ENCODE measurements at places on chromosomes 5 and 9. TPM values are rescaled to one million over a fixed set of nuclear protein-coding genes. Genes with fewer than 3 reads are reported as not detected.

- peak; percentile 59 for DNase-seq
- no peak overlapping the region for H3K27ac ChIP-seq
- no peaks in the 10 kb centered on the region for H3K36me3 ChIP-seq
- H3K27me3 ChIP-seq = no peaks in the 10 kb centered on the region
- H3K4me1 ChIP-seq = peaks cover 45% of the 10 kb centered on the region
- H3K4me3 ChIP-seq = no peak overlapping the region
Measured at GRCh38 chr5:107937204-107937603, 266.5 kb upstream of the EFNA5 start.

Gene TSSK1B
- 0.52 TPM for total RNA-seq

DNA sequence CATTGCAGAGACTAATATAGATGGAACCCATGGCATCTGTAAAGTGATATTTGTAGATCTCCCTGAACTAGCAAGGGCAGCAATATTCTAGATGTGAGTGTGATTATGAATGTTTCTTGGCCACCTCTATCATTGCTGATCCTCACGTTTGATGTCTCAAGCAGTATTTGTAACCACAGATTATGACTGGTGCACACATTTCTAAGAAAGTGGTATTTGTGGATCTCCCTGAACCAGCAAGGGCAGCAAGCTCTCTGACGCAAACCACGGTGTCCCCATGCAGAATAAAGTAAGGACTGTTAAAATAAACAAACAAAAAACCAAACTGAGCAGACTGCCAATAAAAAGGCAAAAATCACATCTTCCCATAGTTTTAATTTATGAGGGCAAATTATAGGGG lies 301.3 kb downstream of the CSNK1G3 start:
- H3K36me3 ChIP-seq = no peaks in the 10 kb centered on the region
- peaks cover 68% of the 10 kb centered on the region for H3K4me1 ChIP-seq
- H3K27ac ChIP-seq = no peak overlapping the region
- no peak for DNase-seq

Gene EFNA5
- total RNA-seq = 7.5 TPM

DNA sequence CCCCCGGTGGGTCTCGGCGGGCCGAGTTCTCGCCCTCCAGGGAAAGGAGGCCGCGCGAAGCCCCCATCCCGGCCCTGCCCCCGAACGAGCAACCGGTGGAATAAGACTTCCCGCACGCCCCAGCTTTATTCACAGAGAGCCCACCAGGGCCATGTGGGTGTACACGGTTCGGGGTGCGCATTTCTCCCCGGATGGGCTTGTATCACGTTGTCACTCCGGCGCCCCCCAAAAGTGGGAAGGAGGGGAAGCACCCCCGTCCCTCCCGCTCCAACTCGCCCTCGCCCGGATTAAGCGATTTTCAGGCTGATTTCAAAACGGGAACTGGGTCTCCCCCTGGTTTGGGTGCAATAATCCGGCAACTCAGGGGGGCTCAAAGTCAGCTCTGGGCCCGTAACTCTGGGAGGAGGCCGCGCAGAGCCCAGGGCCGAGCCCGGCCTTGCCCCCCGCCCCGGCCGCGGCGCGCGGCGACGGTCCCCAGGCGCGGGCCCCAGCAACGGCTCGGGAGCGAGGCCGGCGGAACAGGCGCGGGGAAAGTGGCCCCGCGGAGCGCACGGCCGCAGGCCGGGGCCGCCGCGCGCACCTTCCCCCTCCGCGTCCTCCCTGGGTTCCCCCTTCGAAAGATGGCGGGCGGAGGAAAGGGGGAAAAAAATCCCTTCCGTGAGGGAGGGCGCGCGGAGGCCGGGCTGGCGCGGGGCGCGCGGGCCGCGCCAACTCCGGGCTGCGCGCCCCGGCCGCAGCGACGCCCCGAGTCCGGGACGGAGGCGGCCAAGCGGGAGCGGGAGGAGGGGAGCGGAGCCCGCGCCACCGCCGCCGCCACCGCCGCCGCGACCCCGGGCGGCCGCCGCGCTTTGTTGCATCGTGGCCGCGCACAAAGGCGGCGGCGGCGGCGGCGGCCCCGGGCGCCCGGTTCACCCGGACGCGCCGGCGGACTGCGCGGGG lies 644 bp downstream of the BRD3 start:
- no peak overlapping the region for H3K27ac ChIP-seq

DNA sequence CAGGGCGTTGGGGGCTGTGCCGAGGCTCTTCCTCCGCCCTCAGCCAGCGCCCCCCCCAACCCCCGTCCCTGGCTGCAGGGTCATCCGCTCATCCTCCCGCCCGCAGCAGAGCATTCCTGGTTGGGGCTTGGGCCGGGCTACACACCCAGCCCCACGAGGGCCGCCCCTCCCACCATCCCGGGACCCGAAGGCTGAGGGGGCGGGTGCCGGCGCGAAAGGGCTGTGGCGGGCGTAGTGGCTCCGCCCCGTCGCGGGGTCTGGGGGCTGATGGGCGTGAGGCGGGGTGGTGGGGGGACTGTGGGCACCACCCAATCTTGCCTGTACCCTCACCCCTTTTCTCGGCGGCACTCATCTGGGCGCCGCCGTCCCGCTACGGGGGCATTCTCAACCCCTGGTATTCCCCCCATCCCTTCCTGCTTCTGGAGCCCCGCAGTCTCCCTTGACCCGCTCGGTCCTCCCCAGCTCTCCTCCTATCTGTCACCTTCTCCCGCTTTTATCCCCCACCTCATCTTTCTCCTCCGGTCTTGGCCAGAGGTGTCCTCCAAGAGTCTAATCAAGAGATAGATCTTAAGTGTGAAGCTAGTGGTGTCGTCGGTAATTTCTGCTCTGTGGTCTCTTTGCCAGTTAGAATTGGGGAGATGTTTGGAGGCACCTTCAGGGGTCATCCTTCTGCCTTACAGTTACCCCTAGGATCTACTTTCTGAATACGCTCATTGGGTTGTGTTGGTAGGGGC lies 1.6 kb downstream of the FER start:
- no peaks in the 10 kb centered on the region for H3K36me3 ChIP-seq
- peak overlapping the region; percentile 72 for H3K4me3 ChIP-seq

- no peak overlapping the region for H3K4me3 ChIP-seq
- H3K4me1 ChIP-seq = no peaks in the 10 kb centered on the region
Measured at GRCh38 chr5:669842-670395, 23.2 kb downstream of the TPPP start.

DNA sequence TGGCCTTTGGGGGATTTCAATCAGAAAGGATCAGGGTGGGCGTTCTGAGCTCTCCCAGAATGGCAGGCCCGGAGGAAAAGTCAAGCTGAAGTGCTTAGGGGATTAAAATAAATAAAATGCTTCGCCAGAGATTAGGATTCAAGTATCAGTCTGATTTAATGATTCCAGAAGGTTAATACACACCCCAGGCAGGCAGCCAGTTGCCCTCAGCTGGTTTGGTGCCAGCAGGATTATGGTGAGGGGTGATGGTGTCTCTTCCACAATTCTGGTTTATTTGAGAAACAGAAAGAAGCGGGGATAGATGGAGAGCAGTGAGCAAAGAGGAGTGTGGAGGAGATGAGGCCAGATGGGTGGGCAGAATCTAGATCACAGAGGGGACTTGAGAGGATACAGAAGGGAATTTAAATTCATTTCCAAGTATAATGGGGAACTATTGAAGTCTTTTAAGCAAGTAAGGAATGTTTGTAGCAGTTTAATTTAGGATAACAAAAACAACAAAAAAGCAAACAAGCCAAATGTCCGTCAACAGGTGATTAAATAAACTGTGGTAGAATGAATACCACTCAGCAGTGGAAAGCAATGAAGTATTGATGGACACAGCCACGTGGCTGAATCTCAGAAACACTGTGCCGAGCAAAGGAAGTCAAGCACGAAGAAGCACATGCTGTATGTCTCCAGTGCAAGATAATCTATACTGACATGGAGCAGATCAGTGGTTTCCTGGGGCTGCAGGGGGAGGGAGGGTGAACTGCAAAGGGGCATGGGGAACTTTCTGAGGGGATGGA lies 297.7 kb downstream of the MSX2 start:
- H3K27me3 ChIP-seq = no peaks in the 10 kb centered on the region
- H3K4me3 ChIP-seq = no peak overlapping the region
- H3K27ac ChIP-seq = no peak overlapping the region
- H3K4me1 ChIP-seq = no peaks in the 10 kb centered on the region
- peaks cover 5% of the 10 kb centered on the region for H3K36me3 ChIP-seq
- no peak for DNase-seq

DNA sequence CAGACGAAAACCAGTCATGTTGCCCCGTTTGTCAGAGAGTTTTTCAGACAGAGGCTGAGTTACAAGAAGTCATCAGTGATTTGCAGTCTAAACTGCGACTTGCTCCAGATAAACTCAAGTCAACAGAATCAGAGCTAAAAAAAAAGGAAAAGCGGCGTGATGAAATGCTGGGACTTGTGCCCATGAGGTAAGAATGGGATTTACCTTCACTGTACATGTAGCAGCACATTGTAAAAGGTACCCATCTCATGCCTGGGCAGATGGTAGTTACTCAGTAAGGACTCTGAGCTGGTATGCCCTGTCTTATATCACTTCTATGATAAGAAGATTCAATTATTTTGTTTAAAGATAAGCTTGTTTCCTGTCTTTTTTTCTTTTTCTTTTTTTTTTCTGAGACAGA lies 38.8 kb downstream of the RAD50 start:
- peaks cover 16% of the 10 kb centered on the region for H3K36me3 ChIP-seq
- H3K4me1 ChIP-seq = no peaks in the 10 kb centered on the region
- H3K27ac ChIP-seq = no peak overlapping the region
- H3K4me3 ChIP-seq = no peak overlapping the region
- DNase-seq = no peak

DNA sequence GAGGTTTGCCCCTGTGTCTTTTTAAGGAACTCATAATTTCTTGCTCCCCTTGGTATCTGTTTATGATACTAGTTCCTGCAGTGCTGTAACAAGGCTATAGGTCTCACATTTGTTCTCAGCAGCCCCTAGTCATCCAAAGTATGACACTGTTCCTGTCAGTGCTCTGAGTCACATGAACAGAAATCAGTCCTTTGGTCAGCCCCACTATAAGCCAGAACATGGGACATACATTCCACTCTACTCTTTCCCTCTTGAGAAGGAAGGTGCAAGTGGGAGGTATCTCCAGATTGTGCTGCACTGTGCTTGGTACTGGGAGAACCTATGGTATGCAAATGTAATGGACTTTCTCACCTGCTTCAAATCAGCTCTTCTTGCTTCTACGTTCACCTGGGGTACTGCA lies 87.0 kb downstream of the IARS1 start:
- H3K27me3 ChIP-seq = no peaks in the 10 kb centered on the region
- H3K27ac ChIP-seq = no peak overlapping the region
- H3K36me3 ChIP-seq = peaks cover 28% of the 10 kb centered on the region
- no peak overlapping the region for H3K4me3 ChIP-seq
- DNase-seq = no peak
- no peaks in the 10 kb centered on the region for H3K4me1 ChIP-seq

Gene UCK1
- 34.6 TPM for total RNA-seq

DNA sequence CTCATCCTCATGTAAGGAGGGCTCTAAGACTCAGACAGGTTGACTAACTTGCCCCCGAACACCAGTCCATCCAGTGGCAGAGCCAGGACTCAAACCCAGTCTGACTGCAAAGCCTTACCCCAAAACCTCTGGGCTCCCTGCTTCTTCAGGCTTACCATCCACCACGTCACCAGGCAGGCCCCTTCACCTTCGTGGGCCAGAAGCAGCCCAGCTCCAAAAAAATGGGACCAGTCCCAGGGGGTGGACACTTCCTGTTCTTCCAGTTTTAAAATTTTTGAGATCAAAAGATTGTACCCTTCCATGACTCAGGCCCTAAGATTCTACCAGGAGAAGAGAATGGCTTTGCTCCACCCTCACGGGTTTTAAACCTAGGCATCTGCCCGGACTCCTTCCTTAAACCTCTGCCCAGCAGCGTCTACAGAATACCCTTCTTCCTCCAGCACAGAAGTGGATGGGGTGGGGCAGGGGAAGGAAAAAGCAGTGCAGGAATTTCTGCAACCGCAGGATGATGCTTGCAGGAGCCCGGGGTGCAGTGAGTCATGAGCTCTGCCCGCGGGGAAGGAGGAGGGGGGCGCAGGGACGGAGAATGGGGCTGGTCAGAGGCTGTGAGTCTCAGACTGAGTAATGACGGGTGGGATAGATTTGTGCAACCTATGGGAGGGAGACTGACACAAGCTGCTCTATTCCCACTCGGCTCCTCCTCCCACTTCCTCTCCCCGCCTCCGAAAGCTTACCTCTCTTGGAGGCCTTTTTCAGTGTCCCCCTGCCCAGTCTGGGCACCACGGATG lies 50.4 kb upstream of the STXBP1 start:
- H3K27me3 ChIP-seq = no peaks in the 10 kb centered on the region
- no peaks in the 10 kb centered on the region for H3K36me3 ChIP-seq
- no peak overlapping the region for H3K4me3 ChIP-seq
- H3K27ac ChIP-seq = peak overlapping the region; percentile 55
- DNase-seq = peak; percentile 41

DNA sequence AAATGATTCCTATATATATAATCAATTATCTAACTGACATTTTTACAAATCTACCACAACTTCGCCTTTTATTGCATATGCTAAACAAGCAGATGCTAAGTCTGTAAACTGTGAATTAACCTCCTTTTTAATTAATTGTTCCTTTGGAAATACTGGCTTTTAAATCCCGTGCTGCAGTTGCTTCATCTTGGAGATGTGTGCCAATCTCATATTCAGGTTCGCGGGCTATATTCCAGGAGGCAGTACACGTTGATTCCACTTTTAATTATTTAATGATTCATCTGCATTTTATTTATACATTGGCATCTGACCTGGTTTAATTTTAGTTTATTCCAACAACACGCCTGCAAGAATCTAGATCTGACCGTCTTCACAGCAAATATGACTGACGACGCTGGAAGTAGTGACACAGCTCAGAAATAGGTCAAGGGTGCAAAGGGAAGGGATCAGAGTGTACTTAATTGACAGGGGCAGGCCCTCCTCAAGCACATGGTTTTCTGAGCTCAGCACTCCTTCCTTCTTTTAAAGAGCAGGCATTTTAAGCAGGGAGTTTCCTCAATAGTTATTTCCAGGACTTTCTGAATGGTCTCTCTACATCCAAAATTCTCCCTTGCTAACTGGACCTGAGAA lies 125.2 kb downstream of the GLIS3 start:
- H3K4me3 ChIP-seq = no peak overlapping the region
- H3K27me3 ChIP-seq = no peaks in the 10 kb centered on the region
- DNase-seq = no peak
- H3K4me1 ChIP-seq = no peaks in the 10 kb centered on the region
- H3K36me3 ChIP-seq = no peaks in the 10 kb centered on the region
- no peak overlapping the region for H3K27ac ChIP-seq

DNA sequence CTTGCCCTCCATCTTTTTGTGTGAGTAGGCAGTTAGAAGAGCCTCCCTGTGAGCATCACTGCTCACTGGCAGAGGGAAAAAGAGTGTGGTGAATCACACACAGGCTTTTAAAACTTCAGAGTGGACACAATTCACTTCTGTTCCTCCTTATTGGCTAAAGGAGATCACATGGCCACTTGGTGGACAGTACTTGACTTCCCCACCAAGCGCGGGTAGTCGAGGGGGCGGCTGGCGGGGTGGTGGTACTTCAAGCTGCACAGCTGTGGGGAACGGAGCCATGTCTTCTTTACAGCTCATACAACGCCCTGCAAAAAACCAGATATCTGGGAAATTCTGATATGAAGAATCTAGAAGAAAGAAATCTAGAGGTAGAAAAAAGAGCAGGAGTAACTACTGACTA lies 95.4 kb downstream of the PAM start:
- no peak overlapping the region for H3K27ac ChIP-seq
- H3K36me3 ChIP-seq = no peaks in the 10 kb centered on the region
- H3K4me1 ChIP-seq = peaks cover 12% of the 10 kb centered on the region
- H3K27me3 ChIP-seq = no peaks in the 10 kb centered on the region
- peak; percentile 11 for DNase-seq
